ENCODE measurements at places on chromosomes 7 and 10. TPM values are rescaled to one million over a fixed set of nuclear protein-coding genes. Genes with fewer than 3 reads are reported as not detected.

- no peak for DNase-seq
- H3K4me1 ChIP-seq: no peaks in the 10 kb centered on the region
- H3K27ac ChIP-seq: no peak overlapping the region
- no peak overlapping the region for H3K4me3 ChIP-seq
- no peaks in the 10 kb centered on the region for H3K36me3 ChIP-seq
- no peaks in the 10 kb centered on the region for H3K27me3 ChIP-seq
These were observed 1103.7 kb upstream of the CELF2 start for GRCh38 chr10:9913876-9914514.

GRCh38 chr7:129423700-129424410 lies 10.4 kb upstream of the STRIP2 start:
- H3K36me3 ChIP-seq: peaks cover 14% of the 10 kb centered on the region
- H3K4me3 ChIP-seq: no peak overlapping the region
- no peaks in the 10 kb centered on the region for H3K27me3 ChIP-seq
- DNase-seq: no peak
- no peaks in the 10 kb centered on the region for H3K4me1 ChIP-seq
- no peak overlapping the region for H3K27ac ChIP-seq

GRCh38 chr7:105322655-105323277 lies 66.0 kb downstream of the SRPK2 start:
- no peak for DNase-seq
- H3K27me3 ChIP-seq: no peaks in the 10 kb centered on the region
- no peak overlapping the region for H3K4me3 ChIP-seq
- H3K4me1 ChIP-seq: peaks cover 5% of the 10 kb centered on the region
- H3K27ac ChIP-seq: no peak overlapping the region

DNA sequence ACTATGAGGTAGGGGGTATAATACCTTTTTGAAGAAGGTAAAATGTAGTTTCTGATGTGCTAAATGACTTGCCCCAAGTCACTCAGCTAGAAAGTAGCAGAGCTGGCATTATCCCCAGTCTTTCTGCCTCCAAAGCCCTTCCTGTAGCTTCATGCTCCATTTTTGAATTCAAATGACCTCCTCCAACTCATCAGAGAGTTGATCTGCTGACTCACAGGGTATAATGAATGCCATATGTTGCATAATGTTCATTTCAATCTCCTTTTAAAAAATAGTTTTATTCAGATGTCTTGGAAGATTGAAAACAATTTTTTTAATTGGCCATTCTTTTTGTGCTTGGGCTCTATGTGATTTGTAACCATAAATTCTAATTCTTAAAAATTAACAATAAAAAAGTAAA lies 272.8 kb upstream of the IMMP2L start:
- no peak overlapping the region for H3K27ac ChIP-seq
- DNase-seq: no peak

- no peak overlapping the region for H3K27ac ChIP-seq
- no peaks in the 10 kb centered on the region for H3K27me3 ChIP-seq
- H3K36me3 ChIP-seq: no peaks in the 10 kb centered on the region
These were observed 223.9 kb upstream of the GLI3 start for GRCh38 chr7:42460933-42461332.

GRCh38 chr7:1331561-1332467 lies 99.1 kb downstream of the UNCX start:
- DNase-seq: no peak
- no peak overlapping the region for H3K4me3 ChIP-seq
- no peak overlapping the region for H3K27ac ChIP-seq
- no peaks in the 10 kb centered on the region for H3K36me3 ChIP-seq
- H3K4me1 ChIP-seq: peaks cover 15% of the 10 kb centered on the region
- no peaks in the 10 kb centered on the region for H3K27me3 ChIP-seq

DNA sequence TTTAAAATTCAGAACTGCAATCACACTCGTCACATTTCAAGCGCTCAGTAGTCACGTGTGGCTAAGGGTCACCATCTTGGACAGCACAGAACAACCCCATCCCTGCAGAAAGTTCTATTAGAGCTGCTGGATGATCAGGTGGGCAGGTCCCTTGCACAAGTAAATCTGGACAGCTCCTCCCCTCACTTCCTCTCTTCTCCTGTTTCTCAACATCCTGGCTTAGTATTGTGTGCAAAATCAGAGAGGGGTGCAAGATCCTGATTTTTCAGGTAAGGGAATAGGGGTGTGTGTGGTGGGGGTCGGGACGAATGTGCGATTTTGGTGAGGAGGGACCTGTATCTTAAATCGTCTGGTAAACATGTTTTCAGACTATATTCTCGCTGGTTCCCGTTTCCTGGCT lies at the start of gene GIMAP4:
Gene GIMAP4 (plus strand): TSS at position 222 of the 400 bp plus-strand sequence. CDS start 2,512 bp downstream, outside the sequence.
- H3K4me1 ChIP-seq: no peaks in the 10 kb centered on the region
- no peak within 1 kb of the TSS for H3K27ac ChIP-seq
- H3K4me3 ChIP-seq: peak within 1 kb of the TSS; percentile 7
- H3K27me3 ChIP-seq: no peaks in the 10 kb centered on the region
- DNase-seq: no peak

ALOX5 gene
- 3.8 TPM for polyA plus RNA-seq

GIMAP6 gene
- 9.3 TPM for polyA plus RNA-seq

BUD31 gene
- 115 TPM for polyA plus RNA-seq
